HS-5 (cell line): ENCODE measurements at places on chromosomes 4 and X.

DNA sequence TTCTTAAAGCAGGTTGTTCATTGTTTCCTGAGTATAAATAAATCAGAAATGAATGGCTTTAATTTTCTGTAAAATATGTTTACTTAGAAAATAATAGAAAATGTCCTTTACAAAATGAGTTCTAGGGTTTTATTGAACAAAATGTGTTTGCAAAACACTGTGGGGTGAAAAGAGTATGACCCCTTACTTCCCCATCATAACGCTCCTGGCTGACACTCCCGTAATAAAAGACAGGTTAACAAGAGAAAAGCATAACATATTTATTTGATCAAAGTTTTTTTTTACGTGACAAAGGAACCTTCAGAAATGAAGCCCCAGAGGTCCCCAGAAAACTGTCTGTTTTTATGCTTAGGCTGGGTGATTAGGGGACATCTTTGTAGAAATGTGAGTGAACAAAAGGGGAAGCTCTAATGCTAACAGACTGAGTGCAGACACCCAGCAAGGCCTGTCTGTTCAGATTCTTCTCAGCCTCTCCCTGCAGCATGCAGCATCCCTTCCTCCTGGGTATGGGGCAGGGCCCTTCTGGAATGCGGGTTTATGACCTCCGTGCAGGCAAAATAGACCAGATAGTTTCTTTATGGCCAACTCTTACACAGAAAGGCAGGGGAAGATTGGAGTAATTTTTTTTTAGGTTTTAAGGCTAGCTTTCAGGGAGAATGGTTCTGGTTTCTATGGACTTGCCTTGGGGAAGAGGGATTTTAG, 26.1 kb downstream of the ZFP42 start:
- no peak for DNase-seq

- DNase-seq: no peak
Measured at GRCh38 chrX:68696267-68696990, 49.0 kb downstream of the STARD8 start.

DNA sequence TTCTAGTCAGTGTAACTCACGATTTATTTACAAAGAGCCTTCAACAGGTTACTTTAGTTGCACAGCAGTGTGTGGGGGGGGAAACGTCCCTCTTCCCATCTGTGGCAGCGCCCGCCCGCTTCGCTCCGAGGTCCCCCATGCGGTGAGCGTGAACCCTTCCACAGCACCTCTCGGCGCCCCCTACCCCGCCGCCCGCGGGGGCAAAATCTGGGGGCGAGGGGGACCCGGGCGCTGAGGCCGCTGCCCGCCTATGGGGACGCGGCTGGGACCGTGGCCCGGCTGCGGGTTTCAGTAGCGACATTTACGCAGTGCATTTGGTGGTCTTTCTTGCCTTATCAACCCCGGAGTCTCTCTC, 6.4 kb downstream of the NKX6-1 start:
- DNase-seq: no peak

DNA sequence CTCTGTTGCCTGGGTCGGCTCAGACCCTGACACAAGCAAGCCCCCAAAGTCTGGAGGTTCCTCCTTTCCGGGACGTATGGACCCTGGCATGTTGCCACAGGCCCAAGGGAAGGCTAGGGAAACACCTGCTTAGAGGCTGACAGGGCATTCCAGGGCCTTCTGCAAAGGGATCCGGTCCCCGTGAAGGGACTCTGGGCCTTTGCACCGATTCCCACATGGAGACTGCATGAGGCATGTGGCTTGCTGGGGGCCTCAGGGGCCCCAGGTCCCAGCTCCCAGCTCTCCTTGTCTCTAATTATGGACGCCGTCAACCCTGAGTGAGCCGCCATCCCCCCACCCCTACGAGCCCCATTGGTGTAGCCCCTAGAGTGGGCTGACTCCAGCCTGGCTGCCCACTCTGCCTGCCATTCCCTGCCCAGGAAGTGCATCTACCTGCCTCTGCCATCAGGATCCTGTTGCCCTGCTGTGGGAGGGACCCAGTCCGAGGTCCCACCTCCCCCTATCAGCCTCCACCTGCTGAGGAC, 4.2 kb upstream of the RGS12 start:
- DNase-seq: no peak

- no peak for DNase-seq
Measured at GRCh38 chrX:136192135-136192534, 44.8 kb downstream of the FHL1 start.

GRCh38 chr4:187865914-187866313, 129.7 kb upstream of the ZFP42 start:
- no peak for DNase-seq

DNA sequence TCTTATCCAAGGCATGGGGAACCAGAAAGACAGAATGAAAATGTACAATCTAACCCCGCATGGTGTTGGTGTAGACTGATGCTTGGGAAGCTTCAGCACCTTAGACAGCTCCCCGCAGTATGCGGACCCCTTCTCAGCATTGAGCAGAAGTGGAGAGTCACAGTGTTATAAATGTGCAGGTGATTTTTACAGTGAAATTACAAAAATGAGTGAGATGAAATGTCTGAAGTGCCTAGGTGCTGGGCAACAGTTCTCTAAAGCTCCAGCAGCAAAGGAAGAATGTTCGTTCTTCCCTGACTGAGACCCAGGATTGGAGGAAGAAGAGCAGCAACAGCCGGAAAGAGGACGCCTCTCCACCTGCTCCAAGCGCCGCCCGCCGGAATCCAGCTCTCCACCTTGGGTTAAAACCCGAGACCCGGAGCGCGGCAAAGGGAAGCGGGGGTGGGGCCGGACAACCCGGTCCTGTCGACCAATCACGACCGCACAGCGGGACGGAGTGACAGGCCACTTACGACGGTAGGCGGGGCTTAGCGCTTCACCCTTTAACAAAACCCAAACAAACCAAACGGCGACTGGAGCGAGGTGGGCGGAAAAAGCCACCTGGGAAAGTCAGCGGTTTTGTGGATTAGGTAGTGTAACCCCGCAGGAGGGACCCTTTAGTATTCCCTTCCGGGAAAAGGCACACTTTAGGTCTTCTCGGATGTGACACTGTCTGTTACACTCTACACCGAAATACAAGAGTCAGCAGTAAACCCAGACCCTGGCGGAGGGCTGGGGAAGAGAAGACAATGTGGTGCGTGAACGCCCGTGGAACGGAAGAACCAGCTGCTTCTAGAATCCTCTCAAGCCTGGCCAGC, at the start of gene GLRA3:
TSS of gene GLRA3 (minus strand) at position 403 of the 857 bp plus-strand sequence. CDS start 436 bp downstream, outside the sequence.
- no peak for DNase-seq
